ENCODE measurements at places on chromosomes 2 and 18. TPM values are rescaled to one million over a fixed set of nuclear protein-coding genes. Genes with fewer than 3 reads are reported as not detected.

Gene MFF
- 58.7 TPM for total RNA-seq

- DNase-seq = no peak
Measured at GRCh38 chr2:159907909-159908308, 109.9 kb upstream of the CD302 start.

GRCh38 chr2:24762518-24762917 is 30.7 kb downstream of the PTRHD1 start:
- DNase-seq = no peak

- no peak for DNase-seq
Measured at GRCh38 chr18:31774962-31775361, 14.3 kb upstream of the SLC25A52 start.

GRCh38 chr2:229843613-229844012 is 78.2 kb downstream of the TRIP12 start:
- DNase-seq = no peak

Gene MAP2
- 24.9 TPM for total RNA-seq

DNA sequence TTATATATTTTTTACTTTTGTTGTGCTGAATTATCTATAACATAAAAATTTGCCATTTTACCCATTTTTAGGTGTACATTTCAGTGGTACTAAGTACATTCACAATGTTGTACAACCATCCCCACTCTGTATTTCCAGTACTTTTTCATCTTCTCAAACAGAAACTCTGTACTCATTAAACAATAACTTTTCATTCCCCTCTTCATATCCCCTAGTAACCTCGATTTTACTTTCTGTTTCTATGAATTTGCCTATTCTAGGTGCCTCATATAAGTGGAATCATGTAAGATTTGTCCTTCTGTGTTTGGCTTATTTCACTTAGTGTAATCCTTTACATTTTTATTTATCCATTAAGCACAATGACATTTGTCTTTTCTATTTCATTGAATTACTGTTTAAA is 51.3 kb downstream of the GTF2A1L start:
- DNase-seq = no peak

DNA sequence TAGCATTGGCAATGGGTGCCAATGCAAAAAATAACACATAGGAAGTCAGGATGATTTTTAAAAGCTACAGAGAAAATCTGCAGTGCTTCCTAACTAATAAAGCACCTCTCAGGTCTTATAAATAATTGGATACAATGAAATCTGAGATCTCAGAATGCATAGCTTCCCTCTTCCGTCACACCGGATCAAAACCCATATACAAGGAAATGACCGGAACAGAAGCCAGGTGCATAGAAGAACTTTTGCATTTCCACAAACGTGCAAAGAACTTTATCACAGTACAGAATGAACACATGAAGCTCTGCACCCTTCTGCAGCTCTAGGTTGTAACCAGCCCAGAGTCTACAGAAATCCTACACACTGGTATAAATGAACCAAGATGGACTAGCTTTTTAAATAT is 145.4 kb downstream of the TCF4 start:
- DNase-seq = no peak

Gene UGT1A9
- total RNA-seq = not detected

Gene FLACC1
- 0.56 TPM for total RNA-seq

DNA sequence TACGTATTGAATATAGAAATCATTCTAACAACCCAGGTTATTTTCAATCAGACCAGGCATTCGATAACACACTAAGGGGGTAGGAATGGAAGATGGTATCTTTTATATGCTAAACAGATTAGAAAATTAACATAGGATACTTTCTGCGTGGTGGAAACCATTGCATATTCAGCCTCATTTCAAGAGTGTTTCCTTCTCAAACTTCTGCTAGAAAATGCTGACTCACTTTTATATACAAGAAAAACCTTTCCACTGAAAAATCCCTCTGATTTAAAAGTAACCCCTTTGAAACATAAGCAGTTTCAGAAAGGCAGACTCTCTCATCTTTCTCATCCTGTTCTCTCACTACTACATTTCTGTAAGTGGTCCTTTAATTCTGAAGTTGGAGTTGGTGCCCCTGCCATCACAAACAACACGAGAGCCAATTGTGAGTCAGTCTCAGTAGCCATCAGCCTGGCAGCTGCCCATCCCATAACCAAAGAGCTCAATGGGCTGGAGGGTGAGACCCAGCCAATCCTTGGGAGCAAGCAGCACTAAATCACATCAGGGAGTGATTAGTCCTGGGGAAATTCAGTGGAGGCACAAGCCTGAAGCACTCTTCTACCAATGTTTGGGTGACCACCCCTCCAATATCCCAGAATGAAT is 343.1 kb downstream of the CELF4 start:
- no peak for DNase-seq

DNA sequence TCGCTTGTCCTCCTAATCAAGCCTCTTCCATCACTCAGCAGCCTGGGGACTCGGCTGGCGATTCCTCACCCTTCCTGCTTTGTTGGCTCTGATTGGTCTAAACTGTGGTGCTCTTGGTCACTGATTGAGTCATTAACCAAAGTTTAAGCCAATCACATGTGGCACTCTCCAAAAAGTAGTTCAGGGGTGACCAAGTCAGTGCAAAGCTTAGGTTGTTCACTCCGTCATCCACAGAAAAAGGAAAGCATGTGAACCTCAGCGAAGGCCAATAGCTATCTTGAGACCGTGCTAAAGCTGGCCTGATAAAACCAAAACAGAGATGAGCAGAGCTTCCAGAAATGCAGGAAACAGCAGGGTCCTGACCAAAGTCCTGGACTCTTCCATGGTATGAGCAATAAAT is 4.9 kb downstream of the ALPK2 start:
- no peak for DNase-seq

GRCh38 chr2:129070663-129071062 is 752.0 kb upstream of the HS6ST1 start:
- DNase-seq = no peak

Gene ABCB6
- total RNA-seq = 69.3 TPM

- no peak for DNase-seq
Measured at GRCh38 chr2:17540093-17540812, at the start of gene VSNL1. Gene VSNL1, plus strand, starts transcription at chr2:17540696. Its CDS starts 51,379 bp downstream, at chr2:17592075.

- no peak for DNase-seq
Measured at GRCh38 chr2:80621656-80622055, 317.1 kb upstream of the LRRTM1 start.

- DNase-seq = no peak
Measured at GRCh38 chr2:16155366-16155765, 215.0 kb downstream of the MYCN start.

GRCh38 chr2:180334514-180334913 is 327.4 kb upstream of the CWC22 start:
- no peak for DNase-seq

- peak; percentile 4 for DNase-seq
Measured at GRCh38 chr18:24176727-24177416, 38.0 kb downstream of the CABYR start.

Gene PPM1B
- 20.0 TPM for total RNA-seq

GRCh38 chr2:126936219-126936723 is 37.6 kb downstream of the TEX51 start:
- DNase-seq = no peak

DNA sequence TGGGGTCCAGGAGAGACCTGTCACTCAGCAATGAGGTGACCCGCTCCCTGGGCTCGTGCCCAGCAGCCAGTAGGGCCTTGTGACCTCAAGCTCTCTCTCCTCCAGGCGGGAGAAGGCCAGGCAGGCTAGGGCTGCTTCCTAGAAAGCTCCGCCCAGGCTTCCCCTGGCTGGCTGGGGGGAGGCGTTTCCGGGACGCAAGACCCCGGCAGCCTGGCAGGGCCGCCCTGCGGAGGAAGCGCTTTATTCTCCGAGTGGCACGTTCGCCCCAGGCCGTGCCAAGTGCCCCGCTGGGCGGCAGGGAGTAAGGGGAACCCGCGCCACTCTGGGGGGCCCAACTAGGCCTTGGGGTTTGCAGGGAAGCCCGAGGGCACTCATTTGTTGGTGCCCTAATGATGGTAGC is 21.2 kb upstream of the EPAS1 start:
- DNase-seq = no peak

Gene CELF4
- not detected for total RNA-seq

DNA sequence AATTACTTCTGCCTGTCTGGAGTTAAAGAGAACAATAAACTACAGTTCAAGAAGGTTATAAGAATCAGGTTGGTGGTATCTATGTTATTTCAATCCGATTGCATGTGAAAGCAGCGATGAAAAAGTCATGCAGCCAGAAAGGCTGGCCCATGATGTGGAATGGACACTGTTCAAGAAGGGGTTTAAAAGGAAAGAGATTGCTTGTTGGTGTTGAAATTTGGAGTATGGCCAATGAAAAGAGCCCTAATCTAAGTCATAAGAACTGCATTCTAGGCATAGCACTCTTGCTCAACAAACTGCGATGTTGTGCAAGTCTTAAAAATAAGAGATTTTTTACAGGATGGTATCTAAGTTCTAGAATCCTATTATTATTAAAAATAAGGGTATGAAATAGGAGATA is 61.3 kb downstream of the EFEMP1 start:
- no peak for DNase-seq

Gene EFR3B
- total RNA-seq = 0.28 TPM

DNA sequence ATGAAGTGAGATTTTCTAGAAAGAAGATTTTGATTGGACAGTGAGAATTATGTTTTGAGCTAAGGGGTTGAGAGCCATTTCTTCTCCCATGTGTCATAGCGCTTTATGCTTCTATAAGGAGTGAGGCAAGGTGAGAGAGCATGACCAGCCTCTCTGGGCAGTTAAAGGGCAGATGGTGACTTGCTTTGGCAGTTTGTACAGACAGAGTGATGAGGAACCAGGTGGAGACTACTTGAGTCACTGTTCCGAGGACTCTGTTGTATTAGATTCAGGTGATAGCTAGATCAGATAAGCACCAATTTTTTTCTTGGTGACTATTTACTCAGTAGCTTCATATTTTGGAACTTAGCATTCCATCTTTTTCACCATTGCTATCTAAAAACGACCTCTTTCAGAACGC is 4.5 kb downstream of the CRIM1 start:
- DNase-seq = no peak

Gene NOSTRIN
- total RNA-seq = 0.07 TPM

DNA sequence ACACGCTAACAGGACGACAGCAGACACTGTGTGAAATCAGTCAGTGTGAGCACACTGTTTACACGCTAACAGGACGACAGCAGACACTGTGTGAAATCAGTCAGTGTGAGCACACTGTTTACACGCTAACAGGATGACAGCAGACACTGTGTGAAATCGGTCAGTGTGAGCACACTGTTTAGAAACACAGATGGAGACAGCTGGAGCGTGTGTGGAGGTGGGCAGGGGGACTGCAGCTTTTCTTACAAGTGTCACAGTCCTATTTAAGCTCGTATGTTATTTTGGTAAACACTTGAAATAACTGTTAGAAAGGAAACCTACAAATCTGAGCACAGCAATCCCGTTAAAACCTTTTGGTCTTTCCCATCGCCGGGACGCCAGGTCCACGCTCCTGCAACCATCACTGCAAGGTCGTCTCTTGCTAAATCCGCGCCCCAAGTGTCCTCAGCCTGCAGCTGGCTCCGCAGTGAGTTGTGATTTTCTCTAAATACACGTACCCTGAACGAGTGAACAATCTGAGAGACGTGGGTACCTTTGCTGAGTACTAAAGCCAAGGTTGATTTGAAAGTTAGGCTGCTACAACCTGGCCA is 58.9 kb upstream of the CTDP1 start:
- DNase-seq = no peak

GRCh38 chr18:35180455-35180854 is 60.4 kb upstream of the ZNF397 start:
- DNase-seq = no peak

- DNase-seq = no peak
Measured at GRCh38 chr2:121550669-121551068, 20.0 kb downstream of the RNU4ATAC start.

DNA sequence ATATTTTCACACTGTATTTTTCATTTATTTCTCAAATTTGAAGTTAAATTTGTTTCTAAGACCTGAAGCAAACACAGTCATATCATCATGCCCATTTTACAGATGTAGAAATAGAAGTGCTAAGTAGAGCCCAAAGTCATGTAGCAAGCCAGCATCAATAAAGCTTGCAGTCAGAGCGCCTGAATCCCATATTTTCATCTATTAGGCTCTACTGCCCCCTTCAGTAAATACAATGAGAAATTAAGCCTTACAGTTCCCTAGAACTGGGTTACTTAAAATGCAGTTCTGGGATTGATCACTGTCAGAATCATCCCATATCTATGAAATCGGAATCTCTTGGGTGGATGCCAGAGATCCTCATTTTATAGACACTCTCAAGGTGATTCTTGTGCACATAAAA is 419.9 kb downstream of the TGIF1 start:
- DNase-seq = peak; percentile 45

Data from pulmonary artery endothelial cell (primary cell).